ENCODE measurements at places on chromosomes 16 and 17.

- no peak for DNase-seq
These were observed 15.2 kb downstream of the RDM1 start for GRCh38 chr17:35915153-35915964.

GRCh38 chr16:15949210-15950160 lies at the start of gene ABCC1:
ABCC1 (plus strand) TSS chr16:15949616; CDS start chr16:15949752, 136 bp downstream.
- peak; percentile 47 for DNase-seq

- peak; percentile 27 for DNase-seq
These were observed 232.7 kb downstream of the MRTFB start for GRCh38 chr16:14303639-14304394.

GRCh38 chr16:85480727-85481101 lies 132.4 kb upstream of the GSE1 start:
- DNase-seq, result peak; percentile 17

- no peak for DNase-seq
These were observed 51.1 kb downstream of the USP43 start for GRCh38 chr17:9696279-9697044.

GRCh38 chr16:77514500-77515220 lies 79.8 kb upstream of the ADAMTS18 start:
- no peak for DNase-seq

GRCh38 chr17:79970576-79971068 lies 65.0 kb downstream of the TBC1D16 start:
- no peak for DNase-seq

- peak; percentile 55 for DNase-seq
These were observed 436.4 kb downstream of the SOX9 start for GRCh38 chr17:72556944-72557826.

DNA sequence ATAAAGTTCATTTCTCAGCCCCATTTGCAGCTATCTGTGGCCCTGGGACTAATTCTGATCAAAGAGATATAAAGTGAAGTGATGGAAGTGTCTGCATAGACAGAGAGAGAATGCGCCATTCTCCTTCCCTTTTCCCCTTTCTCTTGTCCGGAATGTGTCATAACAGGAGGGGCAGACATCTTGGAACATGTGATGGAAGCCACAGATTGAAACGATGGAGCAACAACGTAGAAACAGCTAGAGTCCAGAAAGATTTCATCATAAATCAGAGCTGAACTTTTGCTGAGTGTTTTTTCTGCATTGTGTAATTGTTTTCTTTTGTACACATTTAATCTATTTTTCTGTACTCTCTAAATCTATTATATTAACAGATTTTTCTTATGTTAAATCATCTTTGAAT lies 11.3 kb downstream of the ASGR1 start:
- DNase-seq, result no peak

- no peak for DNase-seq
These were observed 34.9 kb downstream of the CHD9 start for GRCh38 chr16:53089434-53090285.

DNA sequence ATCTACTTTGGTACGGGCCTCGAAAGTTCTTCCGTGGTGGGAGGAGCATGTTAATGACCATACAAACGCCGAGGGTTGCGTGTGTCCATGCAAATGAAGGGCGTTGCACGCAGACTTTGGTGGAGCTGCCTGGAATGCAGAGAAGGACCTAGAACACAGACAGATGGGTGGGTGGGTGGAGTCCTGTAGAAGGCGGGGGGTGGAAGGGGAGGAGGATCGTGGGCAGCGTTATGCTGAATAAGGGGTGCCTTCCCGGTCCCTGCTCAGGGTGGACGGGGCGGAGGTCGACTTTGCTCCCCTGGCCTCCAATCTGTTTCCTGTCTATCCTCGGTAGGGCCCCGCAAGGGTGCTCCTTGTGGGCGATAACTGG lies 795 bp upstream of the PAQR4 start:
- DNase-seq, result no peak

- peak; percentile 62 for DNase-seq
These were observed at the start of gene MC1R for GRCh38 chr16:89918453-89919347. MC1R (plus strand) TSS chr16:89918862; CDS start chr16:89919259, 397 bp downstream.

DNA sequence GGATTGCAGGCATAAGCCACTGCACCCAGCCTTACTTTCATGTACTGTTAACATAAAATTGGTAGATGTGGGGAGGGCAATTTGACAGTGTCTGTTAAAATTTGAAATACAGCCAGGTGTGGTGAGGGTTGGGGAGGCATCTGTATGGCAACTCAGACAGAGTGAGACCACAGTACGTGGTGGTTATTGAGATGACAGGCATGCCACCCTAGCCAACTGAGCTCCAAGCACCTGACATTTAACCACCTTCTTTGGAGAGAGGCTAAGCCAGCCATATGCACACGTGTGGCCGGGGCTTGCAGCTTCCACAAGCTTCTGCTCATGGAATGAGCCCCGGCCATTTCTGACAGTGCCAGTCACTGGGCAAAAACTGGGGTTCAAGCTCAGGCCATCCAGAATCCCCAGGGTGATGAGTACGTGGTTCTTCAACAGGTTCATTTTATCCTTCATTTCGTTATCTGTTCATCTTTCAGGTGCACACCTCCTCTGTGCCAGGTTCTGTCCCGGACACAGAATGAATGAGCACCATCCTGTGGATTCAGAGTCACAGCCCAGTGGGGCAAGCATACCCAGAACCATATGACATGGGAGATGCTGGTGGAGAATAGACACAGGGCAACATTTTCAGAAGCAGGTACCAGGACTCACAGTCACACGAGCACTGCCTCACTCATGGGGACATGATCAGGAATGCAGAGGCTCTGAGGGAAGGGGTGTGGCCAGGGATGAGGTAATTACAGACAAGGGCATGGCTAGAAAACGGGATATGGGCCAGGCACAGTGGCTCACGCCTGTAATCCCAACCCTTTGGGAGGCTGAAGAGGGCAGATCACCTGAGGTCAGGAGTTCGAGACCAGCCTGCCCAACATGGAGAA lies 36.2 kb downstream of the C16orf82 start:
- DNase-seq, result no peak

GRCh38 chr16:85201574-85201973 lies 89.3 kb upstream of the CIBAR2 start:
- DNase-seq, result no peak

DNA sequence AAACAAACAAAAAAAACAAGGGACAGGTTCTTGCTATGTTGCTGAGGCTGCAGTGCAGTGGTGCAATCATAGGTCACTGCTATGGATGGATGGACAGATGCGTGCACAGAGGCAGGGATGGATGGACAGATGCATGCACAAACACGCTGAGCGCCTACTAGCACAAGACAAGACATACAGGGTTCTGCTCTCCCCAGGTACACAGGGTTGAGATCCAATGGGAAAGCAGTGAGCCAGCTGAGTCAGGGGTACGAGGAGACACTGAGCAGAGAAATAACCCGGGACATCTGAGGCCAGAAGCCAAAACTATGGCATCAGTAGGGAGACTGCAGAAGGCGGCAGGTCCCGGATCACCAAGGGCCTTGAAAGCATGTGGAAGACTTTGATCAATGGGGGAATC lies 6.2 kb downstream of the IL32 start:
- no peak for DNase-seq

DNA sequence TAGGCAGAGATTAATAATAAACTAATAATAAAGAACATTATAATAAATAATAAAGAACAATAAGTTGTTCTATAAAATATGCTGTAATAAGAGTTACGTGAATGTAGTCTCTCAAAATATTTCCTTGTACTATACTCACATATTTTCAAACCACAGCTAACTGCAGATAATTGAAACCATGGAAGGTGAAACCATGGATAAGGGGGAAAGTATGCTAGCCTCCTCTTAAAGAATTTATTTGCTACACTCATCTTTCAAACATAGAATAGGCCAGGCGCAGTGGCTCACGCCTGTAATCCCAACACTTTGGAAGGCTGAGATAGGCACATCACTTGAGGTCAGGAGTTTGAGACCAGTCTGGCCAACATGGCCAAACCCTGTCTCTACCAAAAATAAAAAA lies 18.5 kb downstream of the CYTH1 start:
- DNase-seq, result peak; percentile 69

- DNase-seq, result no peak
These were observed 116.9 kb upstream of the CLEC3A start for GRCh38 chr16:77905374-77905920.

DNA sequence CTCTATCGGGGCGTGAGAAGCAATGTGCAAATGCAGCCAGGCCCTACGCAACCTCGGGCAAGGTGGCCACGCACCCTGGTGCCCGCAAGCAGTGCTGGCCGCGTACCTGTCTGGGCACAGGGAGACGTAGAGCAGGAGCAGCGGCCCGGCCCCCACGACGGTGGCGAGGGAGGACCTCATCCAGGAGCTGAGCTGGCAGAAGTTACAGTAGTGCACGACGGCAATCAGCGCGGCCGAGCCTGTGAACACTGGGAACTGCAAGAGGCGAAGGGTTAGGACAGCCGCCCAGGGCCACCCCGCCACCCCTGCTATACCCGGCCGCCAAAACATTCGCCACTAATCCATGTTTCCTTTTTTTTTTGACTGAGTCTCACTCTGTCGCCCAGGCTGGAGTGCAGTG lies 96.9 kb upstream of the CREBBP start:
- DNase-seq, result no peak

DNA sequence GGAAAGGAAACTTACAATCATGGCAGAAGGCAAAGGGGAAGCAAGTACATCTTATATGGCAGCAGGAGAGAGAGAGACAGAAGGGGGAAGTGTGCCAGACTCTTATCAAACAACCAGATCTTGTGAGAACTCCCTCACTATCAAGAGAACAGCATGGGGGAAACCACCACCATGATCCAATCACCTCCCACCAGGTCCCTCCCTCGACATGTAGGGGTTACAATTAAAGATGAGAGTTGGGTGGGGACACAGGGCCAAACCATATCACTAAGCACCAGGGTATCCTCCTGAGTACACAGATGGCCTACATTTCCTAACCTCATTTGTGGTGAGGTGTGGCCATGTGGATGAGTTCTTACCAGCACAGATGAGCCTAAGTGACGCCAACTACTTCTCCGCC lies 348.6 kb upstream of the ZFHX3 start:
- no peak for DNase-seq

DNA sequence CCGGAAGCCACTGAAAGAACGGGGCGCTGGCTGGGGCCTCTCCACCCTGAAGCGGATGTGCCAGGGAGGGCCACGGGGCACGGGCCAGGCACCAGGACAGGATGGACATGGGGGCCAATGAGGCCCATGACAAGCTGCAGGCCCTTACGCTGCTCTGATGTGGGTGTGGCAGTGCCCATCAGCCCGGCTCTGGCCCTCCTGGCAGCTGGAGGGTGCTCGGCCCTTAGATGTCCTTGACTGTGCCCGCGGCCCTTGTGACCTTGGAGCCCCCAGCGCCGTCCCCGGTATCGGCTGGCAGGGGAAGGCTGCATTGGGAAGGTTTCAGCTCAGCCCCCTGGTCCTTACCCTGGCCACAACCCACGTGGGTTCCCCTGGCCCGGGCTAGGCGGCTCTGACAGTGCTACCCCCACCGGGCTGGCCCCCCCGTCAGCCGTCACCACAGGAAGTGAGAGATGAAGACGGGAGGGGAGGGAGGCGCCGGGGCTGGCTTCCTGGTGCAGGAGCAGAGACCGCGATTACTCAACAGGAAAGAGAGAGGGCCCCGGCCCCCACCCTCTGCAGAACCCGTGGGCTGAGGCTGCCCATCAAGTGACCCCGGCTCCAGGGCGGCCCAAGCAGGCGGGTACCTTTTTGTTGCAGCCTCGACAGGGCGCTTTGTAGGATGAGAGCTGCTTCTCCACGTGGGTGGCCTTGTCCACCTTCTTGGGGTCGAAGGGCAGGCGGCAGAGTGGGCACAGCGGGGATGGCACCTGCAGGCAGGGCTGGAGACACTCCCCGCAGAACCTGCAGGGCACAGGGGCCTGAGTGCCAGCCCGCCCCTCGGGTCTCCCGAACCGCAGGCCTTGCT lies 5.3 kb downstream of the RNF166 start:
- DNase-seq, result peak; percentile 78

DNA sequence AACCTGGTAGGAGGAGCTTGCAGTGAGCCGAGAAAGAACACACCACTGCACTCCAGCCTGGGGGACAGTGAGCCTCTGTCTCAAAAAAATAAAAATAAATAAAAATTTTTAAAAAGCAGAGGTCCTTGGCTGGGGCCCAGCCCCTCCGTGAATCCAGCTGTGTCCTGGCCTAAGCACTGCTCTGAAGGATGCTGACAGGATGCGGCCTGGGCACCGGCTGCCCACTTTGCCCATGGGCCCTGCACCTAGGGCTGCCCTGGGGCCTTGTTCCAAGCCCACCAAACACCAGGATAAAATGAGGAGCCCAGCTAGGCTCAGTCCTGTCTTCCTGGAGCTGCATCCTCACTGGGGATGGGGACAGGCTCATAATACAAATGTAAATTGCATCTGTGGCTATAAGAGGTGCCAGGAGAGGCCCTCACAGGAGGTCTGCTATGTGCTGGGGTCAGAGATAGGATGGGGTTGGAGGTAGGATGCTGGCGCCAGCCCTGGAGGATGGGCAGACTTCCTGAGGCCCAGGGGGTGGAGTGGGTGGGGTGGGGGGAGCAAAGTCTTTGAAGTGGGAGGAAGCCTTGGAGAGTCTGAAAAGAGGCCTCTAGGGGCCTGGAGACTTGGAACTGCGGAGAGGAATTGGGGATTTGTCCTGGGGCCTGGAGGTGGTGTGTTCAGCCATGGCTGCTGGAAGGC lies 6.2 kb downstream of the C16orf89 start:
- no peak for DNase-seq

GRCh38 chr16:15434079-15434424 lies 336 bp upstream of the BMERB1 start:
- no peak for DNase-seq

- no peak for DNase-seq
These were observed 920.1 kb downstream of the KCNJ2 start for GRCh38 chr17:71089431-71089830.

GRCh38 chr17:73617501-73617900 lies 26.7 kb downstream of the SDK2 start:
- DNase-seq, result no peak

GRCh38 chr16:84489131-84489530 lies 15.3 kb downstream of the MEAK7 start:
- DNase-seq, result no peak

DNA sequence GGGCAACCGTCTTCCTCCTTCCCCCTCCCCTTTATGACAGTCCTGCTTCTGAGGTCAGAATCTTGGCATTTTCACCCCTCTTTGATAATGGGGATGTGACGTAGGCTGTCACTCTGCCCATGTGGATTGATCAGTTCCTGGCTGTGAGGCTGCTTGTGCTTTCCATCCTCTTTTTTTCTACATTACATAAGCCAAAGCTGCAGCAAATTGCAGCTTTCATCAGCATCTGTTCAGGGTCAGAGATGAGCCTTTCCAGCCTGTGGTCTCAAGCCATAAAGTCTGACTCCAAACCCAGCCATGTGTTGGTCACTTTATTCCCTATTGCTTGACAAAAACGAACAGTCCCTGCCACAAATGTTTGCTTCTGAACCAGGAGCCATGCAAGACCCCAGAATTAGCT lies 535.1 kb downstream of the CDH11 start:
- no peak for DNase-seq

GRCh38 chr16:89697161-89697615 lies 4.3 kb downstream of the SPATA2L start:
- DNase-seq, result no peak

- DNase-seq, result peak; percentile 26
These were observed 33.1 kb upstream of the PITPNM3 start for GRCh38 chr17:6589266-6589946.
